ENCODE measurements at places on chromosomes 7 and 10.

DNA sequence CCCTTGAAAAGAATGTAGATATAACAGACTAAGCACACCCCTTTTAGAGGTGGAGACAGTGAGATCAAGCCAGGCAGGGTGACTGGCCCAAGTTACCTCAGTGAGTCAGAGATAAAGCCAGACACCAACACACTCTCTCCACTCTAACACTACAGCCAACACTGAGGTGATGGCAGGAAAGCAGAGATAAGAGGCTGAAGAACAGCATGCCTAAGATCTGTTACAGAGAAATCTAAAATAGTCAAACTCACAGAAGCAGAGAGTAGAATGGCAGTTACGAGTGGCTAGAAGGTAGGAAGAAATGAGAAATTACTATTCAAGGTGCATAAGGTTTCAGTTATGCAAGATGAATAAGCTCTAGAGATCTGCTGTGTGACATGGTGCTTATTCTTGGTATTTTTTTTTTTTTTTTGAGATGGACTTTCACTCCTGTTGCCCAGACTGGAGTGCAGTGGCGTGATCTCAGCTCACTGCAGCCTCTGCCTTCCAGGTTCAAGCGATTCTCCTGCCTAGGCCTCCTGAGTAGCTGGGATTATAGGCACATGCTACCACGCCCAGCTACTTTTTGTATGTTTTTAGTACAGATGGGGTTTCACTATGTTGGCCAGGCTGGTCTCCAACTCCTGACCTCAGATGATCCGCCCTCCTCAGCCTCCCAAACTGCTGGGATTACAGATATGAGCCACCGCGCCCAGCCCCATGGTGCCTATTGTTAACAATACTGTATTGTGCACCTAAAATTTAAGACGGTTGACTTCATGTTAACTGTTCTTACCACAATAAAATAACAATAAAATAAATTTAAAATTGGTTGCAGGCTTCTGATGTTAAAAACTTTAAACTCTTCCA lies 28.7 kb downstream of the ICA1 start:
- peak; percentile 8 for DNase-seq

- DNase-seq, result no peak
Observed at GRCh38 chr7:2728316-2729030, 40.5 kb downstream of the AMZ1 start.

- DNase-seq, result no peak
Observed at GRCh38 chr10:1365540-1366321, 309.5 kb downstream of the WDR37 start.

- no peak for DNase-seq
Observed at GRCh38 chr7:82202965-82203364, 240.6 kb downstream of the CACNA2D1 start.

- DNase-seq, result no peak
Observed at GRCh38 chr10:112298581-112298980, 15.4 kb downstream of the TECTB start.

DNA sequence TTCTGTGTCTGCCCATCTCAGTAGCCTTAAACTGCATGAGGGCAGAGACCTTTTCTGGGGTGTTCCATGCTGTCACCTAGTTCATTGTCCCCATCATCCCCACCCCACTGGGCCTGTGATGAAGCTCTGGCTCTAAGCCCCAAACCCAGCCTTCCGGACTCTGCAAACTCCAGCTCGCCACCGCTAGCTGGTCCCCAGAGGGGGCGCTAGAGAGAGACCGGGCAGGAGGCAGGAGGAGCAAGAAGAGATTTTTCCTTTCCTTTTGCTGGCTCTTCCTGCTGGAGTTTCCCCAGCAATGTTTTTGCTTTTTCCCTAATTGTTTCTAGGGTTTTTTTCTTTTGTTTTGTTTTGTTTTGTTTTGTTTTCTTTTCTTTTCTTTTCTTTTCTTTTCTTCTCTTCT lies 234.4 kb downstream of the TEX36 start:
- DNase-seq, result peak; percentile 4
